Choroid plexus epithelial cell (primary cell): ENCODE measurements at places on chromosomes 4 and X.

GRCh38 chr4:24896056-24896455, 16.8 kb downstream of the CCDC149 start:
- no peak for DNase-seq

- no peak for DNase-seq
These were observed 19.1 kb downstream of the FGFRL1 start for GRCh38 chr4:1030559-1030958.

GRCh38 chrX:7316280-7316679, 168.3 kb upstream of the PUDP start:
- DNase-seq: no peak

DNA sequence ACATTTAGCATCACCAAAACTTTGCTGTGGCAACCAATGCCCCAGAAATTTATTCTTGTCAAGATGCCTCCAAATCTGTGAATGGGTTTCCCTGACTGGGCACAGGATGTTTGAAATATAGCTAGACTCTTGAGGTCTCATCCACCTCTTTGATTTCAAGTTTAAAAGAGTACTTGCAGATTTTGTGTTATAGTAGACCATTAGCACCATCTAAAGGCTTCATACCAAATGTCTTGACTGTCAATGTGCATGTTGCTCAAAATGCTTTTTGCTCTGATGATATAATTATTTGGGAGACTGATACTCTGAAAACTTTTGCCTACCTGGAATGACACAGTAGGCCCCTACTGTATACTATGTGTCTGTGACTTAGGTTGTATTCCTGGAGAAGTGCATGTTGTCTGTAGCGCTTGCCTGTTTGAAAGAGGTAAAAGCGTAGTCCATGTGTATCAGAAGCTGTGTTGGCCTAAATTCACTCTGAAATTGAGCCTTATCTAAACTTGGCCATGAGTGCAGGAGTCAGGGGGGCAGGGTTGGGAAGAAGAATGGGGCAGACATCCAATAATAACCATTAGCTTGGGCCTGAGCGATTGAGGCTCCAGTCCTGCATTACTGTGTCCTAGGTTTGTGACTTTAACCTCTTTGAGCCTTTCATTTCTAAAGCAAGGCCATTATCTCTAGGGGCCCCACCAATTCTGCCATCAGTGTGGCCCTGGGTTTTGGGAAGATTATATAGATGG, 33.8 kb downstream of the NDP start:
- peak; percentile 16 for DNase-seq

- DNase-seq: peak; percentile 34
These were observed 53.2 kb downstream of the COMMD8 start for GRCh38 chr4:47410271-47410670.

DNA sequence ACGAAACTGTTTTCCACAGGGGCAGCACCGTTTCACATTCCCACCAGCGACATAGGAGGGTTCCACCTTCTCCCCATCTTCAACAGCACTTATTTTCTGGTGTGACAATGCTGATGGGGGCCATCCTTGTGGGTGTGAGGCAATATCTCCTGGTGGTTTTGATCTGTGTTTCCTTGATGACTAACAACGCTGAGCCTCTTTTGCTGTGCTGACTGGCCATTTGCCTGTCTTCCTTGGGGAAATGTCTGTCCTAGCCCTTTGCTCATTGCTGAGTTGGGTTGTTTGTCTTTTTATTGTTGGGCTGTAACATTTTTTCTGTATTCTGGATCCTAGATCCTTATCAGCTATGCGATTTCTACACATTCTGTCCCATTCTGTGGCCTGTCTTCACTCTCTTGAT, 33.7 kb downstream of the ATP2B3 start:
- DNase-seq: peak; percentile 47

GRCh38 chrX:108642273-108642628, 94.1 kb downstream of the IRS4 start:
- no peak for DNase-seq

GRCh38 chr4:1599026-1599481, 85.1 kb downstream of the FAM53A start:
- no peak for DNase-seq

DNA sequence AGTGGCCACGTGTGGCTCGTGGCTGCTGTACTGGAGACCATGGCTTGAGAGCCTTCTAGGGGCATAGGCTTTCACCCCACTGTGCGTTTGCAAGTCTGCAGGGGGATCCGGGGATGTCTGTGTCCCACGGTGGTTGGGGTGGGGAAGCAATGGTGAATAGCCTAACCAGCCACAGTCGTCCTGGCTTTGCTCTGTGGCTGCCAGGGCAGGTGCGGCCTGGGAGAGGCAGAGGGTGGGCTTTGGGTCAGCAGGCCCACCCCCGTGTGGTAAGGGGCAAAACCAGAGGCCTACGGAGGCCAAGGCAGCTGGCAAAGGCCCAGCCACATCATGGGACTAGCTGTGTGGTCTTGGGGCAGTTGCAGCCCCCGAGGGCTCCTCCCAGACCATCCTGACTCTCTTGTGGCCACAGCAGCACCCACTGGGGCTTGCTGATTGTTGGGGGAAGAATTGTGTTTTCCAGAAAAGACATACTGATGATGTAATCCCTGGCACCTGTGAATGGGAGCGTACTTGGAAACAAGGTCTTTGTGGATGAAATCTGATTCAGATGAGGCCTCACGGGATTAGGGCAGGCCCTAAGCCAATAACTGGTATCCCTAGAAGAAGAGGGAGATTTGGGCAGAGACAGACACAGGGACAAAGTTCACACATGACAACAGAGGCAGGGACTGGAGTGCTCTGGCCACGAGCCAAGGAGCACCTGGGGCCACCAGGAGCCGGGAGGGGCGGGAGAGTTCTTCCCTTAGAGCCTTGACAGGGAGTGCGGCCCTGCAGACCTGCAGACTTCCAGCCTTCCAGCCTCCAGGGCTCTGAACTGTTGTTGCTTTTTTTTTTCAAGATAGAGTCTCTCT, 2.9 kb downstream of the CPZ start:
- DNase-seq: peak; percentile 28
